ENCODE measurements at places on chromosomes 11 and 22.

GRCh38 chr22:29310863-29311339, 4.5 kb downstream of the GAS2L1 start:
- DNase-seq, result peak; percentile 68

DNA sequence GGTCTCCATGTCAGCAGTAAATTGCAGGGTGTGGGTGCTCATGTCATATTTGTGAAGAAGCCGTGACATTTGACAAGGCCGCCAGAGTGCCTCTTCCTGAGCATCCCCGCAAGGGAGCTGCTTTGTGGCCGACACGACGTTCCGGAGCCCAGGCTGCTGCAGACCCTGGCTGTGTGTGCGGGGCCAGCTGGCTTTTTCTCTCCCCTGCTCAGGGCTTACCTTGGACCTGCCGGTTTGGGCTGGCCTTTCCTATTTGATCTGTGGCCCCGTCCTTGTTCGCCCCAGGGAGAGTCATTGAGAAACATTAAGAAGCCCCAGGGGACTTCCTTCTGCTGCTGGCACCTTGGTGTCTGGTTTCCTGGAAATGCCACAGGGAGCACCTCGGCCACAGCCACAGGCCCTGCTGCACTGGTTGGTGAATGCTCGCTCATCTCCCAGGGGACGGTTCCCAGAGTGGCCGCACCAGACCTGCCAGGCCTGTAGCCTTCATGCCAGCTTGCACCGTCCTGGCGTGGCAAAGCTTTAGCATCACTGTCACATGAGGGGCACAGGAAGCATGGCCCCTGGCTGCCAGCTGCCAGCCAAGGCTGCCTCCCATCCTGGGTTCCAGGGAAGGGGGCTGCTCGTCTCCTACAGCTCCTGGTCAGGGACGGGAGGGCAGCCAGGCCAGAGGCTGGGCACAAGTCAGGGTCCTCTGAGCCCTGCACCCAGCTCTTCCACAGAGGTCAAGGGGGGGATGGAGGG, 5.4 kb downstream of the GRK2 start:
- no peak for DNase-seq

- no peak for DNase-seq
Observed at GRCh38 chr11:67405688-67406339, 1.9 kb downstream of the TBC1D10C start.

GRCh38 chr22:27697888-27698287, 103.7 kb downstream of the MN1 start:
- no peak for DNase-seq
